Heart right ventricle (tissue), 16 donors: ENCODE measurements at places on chromosomes 6 and 20. TPM values are rescaled to one million over a fixed set of nuclear protein-coding genes. Genes with fewer than 3 reads are reported as not detected.

Gene HLA-DQA1
- 13.4 TPM for total RNA-seq

Gene ZBTB12
- 2.2 TPM for total RNA-seq

Gene ALDH5A1
- total RNA-seq: 24.5 TPM

Gene THEMIS
- total RNA-seq: 2.0 TPM

Gene GLP1R
- 5.9 TPM for total RNA-seq

Gene ESR1
- total RNA-seq: 1.1 TPM

Gene CST2
- not detected for total RNA-seq

Gene PTK6
- not detected for total RNA-seq

Gene BEND6
- total RNA-seq: 0.92 TPM

Gene SSTR4
- total RNA-seq: not detected

Gene HNF4A
- total RNA-seq: not detected

Gene TCP11
- not detected for total RNA-seq

Gene GPR6
- total RNA-seq: not detected

Gene PNLDC1
- not detected for total RNA-seq

Gene MPIG6B
- total RNA-seq: 0.35 TPM

DNA sequence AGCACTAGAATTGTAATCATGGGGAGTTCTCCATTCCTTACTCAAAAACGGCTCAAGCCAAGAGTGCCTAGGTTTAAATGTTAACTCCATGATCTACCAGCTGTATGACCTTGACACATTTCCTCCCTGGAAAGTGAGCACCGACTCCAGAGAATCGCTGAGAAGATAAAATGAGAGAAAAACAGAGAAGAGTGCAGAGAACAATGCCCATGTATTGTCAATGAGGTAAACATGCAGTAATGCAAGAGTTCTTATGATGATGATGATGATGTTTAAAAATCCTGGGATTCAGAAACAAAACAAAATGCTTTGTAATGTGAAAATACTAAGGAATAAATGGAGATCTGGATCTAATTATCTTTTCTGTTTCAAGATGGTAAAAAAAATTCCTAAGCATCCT, 64.8 kb upstream of the BEND6 start:
- DNase-seq: no peak

GRCh38 chr20:61328911-61329558, 77.0 kb downstream of the CDH4 start:
- DNase-seq: no peak

- DNase-seq: no peak
Measured at GRCh38 chr20:14477125-14477524, 139.7 kb upstream of the FLRT3 start.

DNA sequence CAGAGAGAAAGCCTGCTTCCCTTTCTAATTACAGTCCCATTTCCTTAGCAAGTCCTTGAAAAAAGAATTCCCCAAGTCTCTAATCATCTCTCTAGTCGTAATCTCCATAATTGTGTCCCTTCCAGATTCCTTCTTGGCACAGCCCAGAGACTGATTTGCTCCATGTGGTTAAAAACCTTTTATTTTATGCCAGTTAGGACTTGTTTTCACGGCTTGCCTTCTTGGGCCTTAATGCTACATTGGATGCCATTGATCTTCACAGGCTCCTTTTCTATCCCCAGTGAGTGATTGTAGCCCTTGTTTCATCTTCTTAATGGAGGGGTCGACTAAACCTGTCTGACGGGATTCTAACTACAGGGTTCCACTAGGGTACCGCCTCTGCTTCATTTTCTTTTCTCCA, 650.6 kb upstream of the ARID1B start:
- DNase-seq: no peak

GRCh38 chr6:49653438-49653837, 16.8 kb upstream of the RHAG start:
- no peak for DNase-seq

GRCh38 chr6:126937426-126937825, 181.0 kb upstream of the RSPO3 start:
- DNase-seq: no peak

- no peak for DNase-seq
Measured at GRCh38 chr20:51426718-51427650, 115.5 kb downstream of the NFATC2 start.

DNA sequence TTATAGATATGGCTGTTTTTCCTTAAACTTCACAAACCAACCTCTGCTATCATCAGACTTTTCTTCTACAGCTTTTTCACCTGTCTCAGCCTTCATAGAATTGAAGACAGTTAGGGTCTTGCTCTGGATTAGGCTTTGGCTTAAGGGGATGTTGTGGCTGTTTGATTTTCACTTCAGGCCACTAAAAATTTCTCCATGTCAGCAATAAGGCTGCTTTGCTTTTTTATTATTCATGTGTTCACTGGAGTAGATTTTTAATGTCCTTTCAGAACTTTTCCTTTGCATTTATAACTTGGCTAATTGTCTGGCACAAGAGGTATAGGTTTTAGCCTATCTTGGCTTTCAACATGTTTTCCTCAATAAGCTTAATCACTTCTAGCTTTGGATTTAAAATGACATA, 392.6 kb downstream of the RFPL4B start:
- DNase-seq: no peak

DNA sequence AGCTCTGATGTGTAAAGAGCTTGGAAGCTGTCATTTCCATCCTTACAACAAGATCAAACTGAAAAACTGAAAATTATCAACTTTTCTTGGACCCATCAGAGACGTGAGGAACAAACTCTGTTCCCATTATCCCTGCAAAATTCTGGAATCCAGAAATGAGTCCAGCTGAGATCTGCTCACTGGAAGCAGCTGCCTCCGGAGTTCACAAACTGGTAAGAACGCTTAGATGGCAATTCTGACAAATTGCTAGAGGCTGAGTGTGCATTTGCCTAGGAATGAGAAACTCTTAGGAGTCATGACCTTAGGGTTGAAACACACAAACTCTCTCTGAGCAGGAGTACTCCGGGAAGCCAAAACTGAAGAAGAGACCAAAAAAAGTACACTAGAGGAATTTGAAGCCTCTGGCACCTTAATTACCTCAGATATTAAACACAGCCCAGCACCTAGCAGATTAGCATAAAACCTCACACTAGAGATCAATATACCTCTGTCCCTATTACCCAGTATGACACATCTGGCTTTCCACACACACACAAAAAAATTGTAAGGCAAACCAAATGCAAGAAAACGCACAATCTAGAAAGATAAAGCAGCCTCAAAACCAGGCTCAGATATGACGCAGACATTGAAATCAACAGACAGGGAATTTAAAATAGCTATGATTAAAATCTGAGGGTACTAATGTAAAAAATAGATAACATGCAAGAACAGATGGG, 233.5 kb upstream of the SGK1 start:
- DNase-seq: no peak

DNA sequence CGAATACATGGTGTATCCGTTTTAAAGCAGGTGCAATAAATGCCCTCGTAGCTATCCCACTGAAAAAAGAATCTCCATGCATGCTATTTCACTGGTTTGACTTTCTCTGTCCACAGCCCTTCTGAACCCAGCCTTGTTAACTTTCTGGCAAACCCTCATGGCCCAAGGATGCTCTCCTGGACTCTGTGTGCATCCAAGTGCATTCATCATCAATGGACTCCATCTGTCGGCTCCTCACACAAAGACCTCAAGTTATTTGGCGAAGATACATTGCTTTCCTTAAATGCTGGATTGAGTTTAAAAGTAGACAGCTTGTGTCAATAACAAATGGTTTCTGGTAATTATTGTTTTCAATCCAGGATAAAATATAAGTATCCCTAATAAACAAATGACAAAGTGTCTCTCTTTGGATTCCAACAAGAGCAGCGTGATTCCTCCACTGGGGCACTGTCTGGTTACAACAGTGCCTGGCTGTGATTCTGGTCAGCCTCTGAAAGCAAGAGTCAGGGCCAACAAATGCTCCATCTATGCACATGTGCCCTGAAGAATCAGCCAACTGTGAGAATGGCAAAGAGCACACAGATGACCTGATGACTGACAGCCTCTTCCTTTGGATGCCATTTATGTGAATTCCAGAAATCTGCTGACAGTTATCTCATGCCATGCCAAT, 55.7 kb downstream of the FYN start:
- DNase-seq: no peak

GRCh38 chr6:158381214-158381613, 68.9 kb downstream of the TULP4 start:
- no peak for DNase-seq

GRCh38 chr6:155023717-155024116, 28.6 kb downstream of the TIAM2 start:
- DNase-seq: no peak

- DNase-seq: no peak
Measured at GRCh38 chr6:26088344-26088743, 1.1 kb downstream of the HFE start.

DNA sequence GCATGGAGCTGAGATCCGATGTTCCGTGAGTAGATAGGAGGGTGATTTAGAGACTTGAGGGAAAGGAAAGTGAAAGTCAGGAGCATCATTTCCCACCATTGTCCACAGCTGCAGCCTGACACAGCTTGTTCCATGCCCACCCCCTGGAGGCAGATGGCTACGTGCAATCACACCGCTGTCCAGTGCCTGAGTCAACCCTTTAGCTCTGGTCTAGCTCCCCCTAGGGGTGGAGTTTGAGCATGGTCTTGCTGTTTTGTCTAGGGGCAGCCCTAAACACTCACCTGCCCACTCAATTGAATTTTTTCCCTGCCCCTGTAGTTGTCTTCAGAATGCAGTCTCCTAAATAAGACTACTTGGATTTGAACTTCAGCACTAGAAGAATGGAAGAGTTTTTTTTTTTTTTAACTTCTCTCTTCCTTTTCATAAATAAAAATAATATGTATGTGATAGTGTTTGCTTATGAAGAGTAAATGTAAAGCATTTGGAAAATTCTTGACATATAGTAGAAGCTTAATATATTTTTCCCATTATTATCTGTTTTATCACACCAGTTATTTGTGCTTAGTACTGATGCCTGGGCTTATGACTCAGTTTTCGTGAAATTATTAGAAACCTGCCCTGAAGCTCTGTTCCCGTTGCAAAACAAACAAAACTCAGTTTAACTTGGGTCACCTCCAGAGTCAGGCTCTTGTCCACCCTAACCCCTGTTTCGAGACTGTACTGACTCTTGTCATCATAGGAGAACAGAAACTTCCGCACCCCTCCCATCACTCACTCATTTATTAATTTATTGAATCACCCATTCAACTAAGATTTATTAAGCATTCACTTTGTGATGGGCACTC, 814.8 kb downstream of the MAFB start:
- peak; percentile 46 for DNase-seq

GRCh38 chr20:12891643-12892042, 117.1 kb upstream of the SPTLC3 start:
- no peak for DNase-seq

DNA sequence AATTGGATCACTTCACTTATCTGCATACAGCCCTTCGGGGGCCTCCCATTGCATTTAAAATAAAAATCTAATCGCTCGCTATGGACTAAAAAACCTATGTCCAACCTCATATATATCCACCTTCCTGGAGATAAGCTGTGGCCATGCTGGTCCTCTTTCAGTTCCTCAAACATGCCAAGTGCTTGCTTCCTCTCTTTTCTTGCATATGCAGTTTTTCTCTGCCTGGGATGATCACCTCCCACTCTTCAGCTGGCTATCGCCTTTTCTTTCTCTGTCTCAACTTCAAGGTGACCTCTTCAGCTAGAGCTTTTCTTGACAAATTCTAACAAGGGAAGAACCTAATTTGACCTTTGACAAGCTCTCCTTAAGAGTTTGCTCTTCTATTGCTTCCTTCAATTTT, 5.6 kb upstream of the TFB1M start:
- DNase-seq: no peak

GRCh38 chr6:105952772-105953690, 133.1 kb upstream of the PRDM1 start:
- DNase-seq: no peak

- DNase-seq: no peak
Measured at GRCh38 chr6:169162752-169163407, 90.8 kb downstream of the THBS2 start.

DNA sequence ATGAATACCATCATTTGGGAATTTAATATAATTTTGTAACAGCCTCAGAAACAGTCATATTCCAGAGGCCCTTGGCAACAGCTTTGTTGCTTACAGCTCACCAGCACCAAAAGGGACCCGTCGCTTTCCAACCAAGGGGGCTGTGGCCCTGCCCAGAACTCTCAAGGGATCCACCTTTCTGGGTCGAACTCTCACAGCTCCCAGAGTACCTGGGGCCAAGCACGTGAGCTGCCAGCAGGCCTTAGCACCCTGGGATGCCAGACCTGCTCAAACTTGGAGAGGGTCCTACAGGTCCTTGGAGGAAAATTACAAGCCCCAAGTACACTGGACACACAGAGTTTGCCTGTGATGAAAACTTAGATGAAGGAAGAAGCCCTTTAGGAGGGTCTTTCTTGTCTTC, 66.6 kb downstream of the SNX5 start:
- DNase-seq: no peak

- DNase-seq: peak; percentile 22
Measured at GRCh38 chr6:13733178-13733887, 21.7 kb upstream of the RANBP9 start.

GRCh38 chr6:124958759-124959354, 3.4 kb upstream of the RNF217 start:
- DNase-seq: no peak

DNA sequence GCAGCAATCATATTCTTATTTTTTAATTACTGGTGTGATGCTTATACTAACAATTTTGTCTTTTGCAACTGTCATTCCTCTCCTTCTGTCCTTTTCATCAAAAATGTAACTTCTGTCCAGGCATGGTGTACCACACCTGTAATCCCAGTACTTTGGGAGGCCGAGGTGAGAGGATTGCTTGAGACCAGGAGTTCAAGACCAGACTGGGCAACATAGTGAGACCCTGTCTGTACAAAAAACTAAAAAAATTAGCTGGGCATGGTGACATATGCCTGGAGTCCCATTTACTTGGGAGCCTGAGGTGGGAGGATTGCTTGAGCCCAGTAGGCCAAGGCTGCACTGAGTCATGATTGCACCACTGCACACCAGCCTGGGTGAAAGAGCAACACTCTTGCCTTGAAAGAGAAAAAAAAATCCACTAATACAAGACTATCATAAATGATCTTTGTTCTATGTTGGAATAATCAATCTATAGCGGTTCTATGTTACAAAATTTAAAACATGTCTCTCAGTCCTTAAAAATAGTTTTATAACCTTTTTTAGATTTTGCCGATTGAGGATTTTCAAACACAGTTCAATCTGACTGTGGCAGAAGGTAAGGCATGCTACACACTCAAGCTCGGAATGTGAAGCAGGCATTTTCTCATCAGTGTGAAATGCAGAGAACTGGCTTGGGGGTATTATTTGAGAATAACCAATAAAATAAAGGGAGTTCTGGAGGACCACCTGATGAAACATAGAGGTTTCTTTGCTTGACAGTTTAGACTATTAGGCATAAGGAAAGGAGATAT, 70.4 kb downstream of the ENPP1 start:
- no peak for DNase-seq
